Neural progenitor cell (in vitro differentiated cells): ENCODE measurements at places on chromosomes 7 and 10.
A peak's percentile ranks its signal among the peaks of the same experiment; 100 is the strongest.

- no peak for DNase-seq
Observed at GRCh38 chr10:44300666-44301649, 83.9 kb downstream of the CXCL12 start.

DNA sequence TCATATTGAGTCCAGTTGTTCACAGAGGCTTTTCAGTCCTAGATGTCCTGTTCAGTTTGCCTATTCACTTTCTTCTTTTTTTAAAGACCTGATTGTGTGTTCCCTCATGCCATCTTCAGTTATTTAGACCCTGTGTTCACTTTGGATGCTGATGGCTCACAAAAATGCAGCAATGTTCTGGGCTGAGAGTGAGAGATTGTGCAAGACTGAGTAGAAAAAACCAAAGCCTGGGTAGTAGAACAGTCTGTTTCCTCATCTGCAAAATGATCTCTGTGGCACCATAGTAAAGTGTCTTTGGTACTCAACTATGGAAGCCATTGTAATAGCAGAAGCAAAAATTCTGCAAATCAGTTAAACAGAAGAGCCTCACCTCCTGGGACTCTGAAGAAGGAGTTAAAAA, 43.2 kb downstream of the AKR1B1 start:
- no peak for DNase-seq

DNA sequence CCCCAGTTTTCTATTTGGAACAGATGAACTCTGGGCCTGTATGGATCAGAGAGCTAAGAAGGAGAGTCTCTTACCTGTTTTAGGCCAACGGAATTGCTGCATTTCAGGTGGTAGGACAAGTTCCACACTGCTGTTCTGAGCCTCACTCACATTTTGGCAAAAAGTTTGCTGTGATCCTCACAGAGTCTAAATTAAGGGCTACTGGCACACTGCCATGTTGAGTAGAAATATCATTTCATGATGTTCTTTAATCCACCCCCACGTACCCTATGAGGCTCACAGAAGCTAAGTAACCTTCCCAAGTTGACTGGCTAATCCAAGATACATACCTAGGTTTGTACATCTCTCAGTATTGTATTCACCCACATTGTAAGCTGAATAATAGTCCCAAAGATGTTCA, 447.2 kb downstream of the INHBA start:
- DNase-seq, result no peak

GRCh38 chr10:129758207-129759021, 205.7 kb downstream of the EBF3 start:
- no peak for DNase-seq

DNA sequence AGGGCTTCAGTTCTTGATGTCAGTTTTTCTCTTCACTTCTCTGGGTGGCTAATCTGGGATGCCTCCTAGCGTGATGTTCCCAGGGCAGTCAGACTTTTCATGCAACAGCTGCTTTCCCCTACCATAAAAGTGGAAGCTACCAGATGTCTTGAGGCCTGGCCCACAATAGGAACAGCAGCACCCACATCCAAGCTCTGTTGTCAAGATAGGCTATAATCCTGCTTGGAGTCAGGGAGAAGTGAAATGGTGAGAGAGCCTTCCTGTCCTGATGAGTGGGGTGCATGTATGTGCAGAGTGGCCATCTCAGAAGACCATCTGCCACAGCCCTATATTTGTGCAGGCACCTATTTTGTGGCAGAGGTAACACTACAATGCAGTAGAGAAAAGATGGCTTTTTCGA, 108.0 kb downstream of the HTR5A start:
- no peak for DNase-seq

- no peak for DNase-seq
Observed at GRCh38 chr7:154644366-154644765, 358.6 kb downstream of the PAXIP1 start.

GRCh38 chr10:81903472-81903871, 28.5 kb downstream of the NRG3 start:
- DNase-seq, result no peak

DNA sequence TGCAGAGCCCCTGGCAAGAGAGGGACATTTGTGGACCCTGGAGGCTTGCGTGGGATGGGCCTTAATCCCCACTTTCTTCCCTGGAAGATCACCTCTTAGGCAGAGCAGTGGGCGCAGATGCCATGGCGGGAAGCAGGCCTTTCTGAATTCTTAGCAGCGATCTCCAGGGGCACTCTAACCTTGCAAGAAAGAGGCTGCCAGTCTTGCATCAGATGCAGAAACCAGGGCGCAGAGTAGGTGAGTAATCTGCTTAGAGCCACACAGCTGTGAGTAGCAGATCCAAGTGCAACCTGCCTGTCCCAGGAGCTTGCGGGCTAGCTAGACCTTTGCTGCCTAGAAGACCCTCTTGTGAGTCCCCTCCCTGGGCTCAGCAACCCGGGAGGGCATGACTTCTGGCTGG, 40.0 kb downstream of the KCTD7 start:
- no peak for DNase-seq

DNA sequence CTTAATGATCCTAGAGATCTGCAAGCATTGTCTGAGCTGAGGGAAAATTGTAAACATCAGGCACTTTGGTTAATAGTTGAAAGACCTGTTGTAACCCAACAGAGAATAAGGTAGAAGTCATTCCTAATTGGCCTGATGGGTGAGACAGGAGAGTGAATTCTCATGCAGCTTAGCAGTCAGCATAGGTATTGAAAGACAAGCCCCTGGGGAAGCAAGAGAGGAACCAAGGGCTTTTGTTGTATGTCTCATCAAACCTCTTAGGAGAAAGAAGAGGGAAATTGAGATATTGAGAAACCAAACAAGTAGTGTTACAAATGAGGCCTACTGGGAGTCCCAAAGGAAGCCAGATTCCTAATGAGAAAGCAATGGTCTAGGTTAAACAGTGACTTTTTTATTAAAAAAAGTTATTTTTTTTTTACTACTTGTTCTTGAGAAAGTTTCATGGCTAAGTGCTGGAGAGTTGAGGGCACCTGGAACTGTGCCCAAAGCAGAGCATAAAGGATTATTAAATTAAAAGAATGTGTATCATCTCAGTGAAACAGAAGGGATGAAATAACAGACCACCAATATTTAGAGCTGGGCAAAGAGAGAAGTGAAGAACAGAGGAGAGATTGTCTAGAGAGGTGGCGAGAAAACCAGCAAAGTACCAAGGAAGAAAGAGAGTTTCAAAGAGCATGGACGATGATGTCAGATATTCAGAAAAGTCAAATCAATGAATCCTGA, 168.9 kb downstream of the CDK14 start:
- peak; percentile 51 for DNase-seq

- no peak for DNase-seq
Observed at GRCh38 chr7:107394831-107395230, 75.0 kb upstream of the GPR22 start.

DNA sequence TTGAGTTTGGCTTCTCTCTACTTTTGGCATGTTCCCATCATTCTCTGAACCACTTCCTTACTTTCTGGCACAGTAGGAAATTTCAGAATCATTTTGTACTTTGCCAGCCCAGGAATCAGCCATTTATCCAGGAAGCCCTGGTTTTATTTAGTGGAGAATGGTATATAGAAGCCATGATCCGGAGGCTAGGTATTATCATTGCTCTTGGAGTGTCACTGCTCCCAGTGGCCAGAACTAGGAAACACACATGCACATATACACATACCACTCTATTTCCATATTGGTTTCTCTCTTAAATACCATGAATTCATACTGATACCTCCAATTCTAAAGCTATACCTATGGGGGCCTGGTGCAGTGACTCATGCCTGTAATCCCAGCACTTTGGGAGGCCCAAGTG, 36.3 kb downstream of the SUFU start:
- no peak for DNase-seq

- no peak for DNase-seq
Observed at GRCh38 chr7:29780346-29780745, 26.0 kb upstream of the WIPF3 start.

DNA sequence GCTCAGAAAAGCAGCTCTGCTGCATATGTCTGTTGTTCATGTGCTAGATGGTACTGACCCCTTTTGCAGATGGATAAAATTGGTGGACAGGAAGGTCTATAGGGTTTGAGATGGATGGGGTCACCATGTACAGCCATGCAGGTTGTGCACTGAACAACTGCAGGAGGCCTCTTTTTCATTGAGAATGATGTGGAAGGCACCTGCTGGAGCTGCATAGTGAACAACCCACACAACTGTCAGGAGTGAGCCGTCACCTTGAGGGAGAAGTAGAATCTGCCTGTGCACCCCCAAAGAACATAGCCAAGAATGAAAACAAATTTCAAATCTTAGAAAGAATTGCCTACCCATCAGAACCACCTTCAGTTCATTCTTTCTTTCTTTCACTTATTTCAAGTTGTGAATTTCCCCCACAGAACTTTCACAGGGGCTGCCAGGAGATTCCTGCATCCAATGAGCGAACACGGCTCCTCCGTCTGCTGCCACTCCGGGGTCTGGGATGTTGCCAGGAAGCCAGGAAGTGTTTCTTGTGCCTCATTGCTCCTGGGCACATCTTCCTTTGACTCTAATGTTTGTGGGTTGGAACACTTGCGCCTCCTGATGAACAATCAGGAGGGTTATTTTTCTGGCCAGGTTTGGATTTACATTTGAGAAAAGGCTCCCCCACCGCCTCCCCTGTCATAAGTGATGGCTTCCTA, 53.7 kb upstream of the DOCK1 start:
- DNase-seq, result no peak

- no peak for DNase-seq
Observed at GRCh38 chr10:83515001-83515400, 624.3 kb upstream of the GHITM start.

DNA sequence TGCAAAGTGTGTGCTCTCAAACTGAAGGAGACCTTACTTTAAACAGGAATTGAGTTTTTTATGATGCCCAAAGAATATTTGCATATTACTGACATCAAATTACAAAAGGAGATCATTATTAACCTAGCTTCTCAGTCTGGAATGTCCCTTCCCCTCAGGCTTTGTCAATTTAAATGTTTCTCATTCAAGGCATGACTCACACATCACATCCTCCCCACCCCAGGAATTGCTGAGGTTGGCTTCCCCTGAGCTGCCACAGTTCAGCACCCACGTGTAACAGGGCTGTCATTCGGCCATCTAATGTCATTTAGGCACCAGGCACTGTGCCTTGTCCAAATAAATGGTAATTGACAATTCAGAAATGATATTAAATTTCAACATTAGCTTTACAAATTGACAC, 305.9 kb upstream of the MGMT start:
- peak; percentile 42 for DNase-seq
